Activated T-helper 2 cell treated with anti-CD3 and anti-CD28 coated beads, Interferon-gamma antibody, Interleukin-2, Interleukin-4, amounts not matched to agents 10 μg/mL and 5 μg/mL and 100 μg/mL, durations not matched to agents 14 hours and 24 hours and 36 hours (primary cell): ENCODE measurements at places on chromosomes 13 and 19. TPM values are rescaled to one million over a fixed set of nuclear protein-coding genes. Genes with fewer than 3 reads are reported as not detected.

The TEX26 gene
- total RNA-seq = not detected in 2 replicates

DNA sequence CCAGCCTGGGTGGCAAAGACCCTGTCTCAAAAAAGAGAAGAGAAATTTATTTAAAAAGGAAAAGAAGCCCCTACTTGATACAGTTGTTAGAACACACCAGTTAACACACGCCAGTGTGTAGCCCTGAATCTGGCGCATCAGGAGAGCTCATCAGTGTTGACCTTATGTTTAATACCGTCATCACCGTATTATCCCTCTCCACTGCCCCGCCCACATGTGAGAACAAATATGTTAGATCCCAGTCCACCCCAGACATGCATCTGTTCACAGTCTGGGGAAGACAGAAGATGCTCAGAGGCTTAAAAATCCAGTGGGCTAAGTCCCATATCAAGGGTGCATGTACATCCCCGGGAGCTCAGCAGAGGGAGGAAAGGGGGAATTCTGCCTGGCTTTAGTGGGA is 155.2 kb downstream of the DPF1 start:
- H3K4me1 ChIP-seq = no peaks in the 10 kb centered on the region
- no peak overlapping the region for H3K27ac ChIP-seq
- H3K27me3 ChIP-seq = no peaks in the 10 kb centered on the region
- H3K4me3 ChIP-seq = no peak overlapping the region

DNA sequence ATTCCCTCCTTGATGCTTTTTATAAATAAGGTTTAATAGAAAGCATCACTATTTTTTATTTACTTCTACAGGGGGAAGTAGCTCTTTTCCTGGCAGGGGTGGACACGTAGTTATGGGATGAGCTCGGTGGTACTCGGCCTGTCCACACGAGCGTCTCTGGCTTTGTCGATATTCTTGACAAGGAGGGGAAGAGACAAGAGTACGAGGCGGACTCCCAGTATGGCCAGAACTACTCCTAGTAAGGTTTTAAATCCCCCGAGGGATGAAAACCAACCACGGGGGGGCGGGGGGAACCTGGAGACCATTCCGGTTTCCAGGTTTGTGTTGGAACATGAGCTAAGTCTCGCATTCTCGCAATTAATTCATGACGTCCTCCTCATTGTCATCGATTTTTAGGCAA is 5.6 kb upstream of the BSG start:
- no peak overlapping the region for H3K4me3 ChIP-seq
- no peaks in the 10 kb centered on the region for H3K27me3 ChIP-seq
- H3K36me3 ChIP-seq = no peaks in the 10 kb centered on the region
- peaks cover 10% of the 10 kb centered on the region for H3K4me1 ChIP-seq

GRCh38 chr13:45352031-45352430 is 11.0 kb upstream of the TPT1 start:
- no peak overlapping the region for H3K4me3 ChIP-seq
- H3K36me3 ChIP-seq = peaks cover 63% of the 10 kb centered on the region
- DNase-seq = no peak
- H3K27me3 ChIP-seq = no peaks in the 10 kb centered on the region

DNA sequence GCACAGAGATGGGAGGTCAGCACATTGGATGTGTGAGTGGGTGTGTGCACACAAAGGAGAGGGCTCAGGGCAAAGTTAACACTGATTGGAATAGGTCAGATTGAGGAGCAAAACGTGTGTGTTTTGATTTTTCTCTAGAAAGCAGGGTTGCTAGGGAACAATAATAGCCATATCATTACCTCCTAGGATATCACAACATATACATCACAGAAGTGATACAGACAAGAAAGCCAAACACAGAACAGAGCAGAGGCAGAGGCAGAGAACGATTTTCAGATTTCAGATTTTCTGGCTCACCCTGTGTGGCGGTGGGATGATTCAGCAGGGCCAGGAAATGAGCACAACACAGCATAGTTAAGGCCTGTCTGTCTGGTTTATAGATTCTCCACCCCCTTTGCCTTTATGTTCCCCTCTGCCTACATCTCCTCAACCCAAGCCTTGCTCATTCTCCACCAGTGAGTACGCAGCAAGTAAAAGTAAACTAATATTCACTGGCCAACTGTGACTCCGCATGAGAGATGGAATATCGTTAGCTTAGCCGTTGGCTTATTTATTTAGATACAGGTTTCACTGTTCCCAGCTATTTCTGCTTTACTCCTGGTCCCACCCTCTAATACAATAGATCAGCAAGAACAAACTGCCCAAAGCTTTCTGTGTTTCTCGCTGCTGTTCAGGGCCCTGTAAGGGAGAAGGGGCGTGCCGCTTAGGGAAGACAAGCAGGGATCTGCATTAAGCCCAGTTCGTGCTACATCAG is 182.7 kb upstream of the TSC22D1 start:
- peaks cover 22% of the 10 kb centered on the region for H3K4me1 ChIP-seq
- H3K27ac ChIP-seq = peak overlapping the region; percentile 13
- peaks cover 2% of the 10 kb centered on the region for H3K27me3 ChIP-seq
- no peaks in the 10 kb centered on the region for H3K36me3 ChIP-seq
- H3K4me3 ChIP-seq = no peak overlapping the region
- DNase-seq = no peak

- no peak overlapping the region for H3K4me3 ChIP-seq
- H3K4me1 ChIP-seq = peaks cover 13% of the 10 kb centered on the region
- H3K36me3 ChIP-seq = no peaks in the 10 kb centered on the region
- peak; percentile 55 for DNase-seq
Observed at GRCh38 chr19:13212759-13213330, 62.6 kb downstream of the IER2 start.
